ENCODE measurements at places on chromosomes 13 and 19.

- peak; percentile 2 for DNase-seq
- no peak overlapping the region for H3K4me3 ChIP-seq
- H3K36me3 ChIP-seq = no peaks in the 10 kb centered on the region
- H3K27ac ChIP-seq = no peak overlapping the region
- no peaks in the 10 kb centered on the region for H3K4me1 ChIP-seq
These were observed 290.4 kb downstream of the SLITRK6 start for GRCh38 chr13:85508683-85509329.

DNA sequence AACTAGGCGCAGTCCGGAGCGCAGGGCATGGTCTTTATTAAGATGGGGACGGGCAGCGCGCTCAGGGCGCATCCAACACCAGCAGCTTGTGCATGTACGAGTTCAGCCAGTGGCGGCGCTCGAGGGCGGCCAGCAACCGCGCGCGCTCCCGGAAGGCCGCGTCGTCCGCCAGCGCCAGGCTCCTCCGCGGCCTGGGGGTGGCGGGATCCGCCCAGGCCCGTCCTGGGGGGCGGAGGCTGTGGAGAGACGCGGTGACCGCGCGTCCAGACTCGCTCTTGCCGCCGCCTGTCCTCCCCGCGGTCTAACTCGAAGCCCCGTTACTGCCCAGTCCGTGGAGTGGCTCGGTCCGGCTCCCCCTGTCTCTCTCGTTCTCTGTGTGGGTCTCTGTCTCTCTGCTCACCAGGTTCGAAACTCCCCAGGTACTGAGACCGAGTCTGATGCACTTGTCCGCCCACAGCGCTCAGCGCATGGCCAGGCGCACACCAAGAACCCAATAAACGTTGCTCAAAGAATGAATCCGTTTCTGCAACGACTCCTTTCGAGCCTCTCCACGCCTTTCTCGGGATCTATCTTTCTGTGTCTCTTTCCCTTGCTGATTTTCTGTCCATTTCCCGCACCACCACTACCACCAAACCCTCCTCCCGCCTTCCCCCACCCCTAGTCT, 702 bp downstream of the PTH2 start:
- H3K27me3 ChIP-seq = peaks cover 60% of the 10 kb centered on the region
- peak; percentile 46 for DNase-seq
- H3K36me3 ChIP-seq = no peaks in the 10 kb centered on the region
- peaks cover 15% of the 10 kb centered on the region for H3K4me1 ChIP-seq
- no peak overlapping the region for H3K27ac ChIP-seq

DNA sequence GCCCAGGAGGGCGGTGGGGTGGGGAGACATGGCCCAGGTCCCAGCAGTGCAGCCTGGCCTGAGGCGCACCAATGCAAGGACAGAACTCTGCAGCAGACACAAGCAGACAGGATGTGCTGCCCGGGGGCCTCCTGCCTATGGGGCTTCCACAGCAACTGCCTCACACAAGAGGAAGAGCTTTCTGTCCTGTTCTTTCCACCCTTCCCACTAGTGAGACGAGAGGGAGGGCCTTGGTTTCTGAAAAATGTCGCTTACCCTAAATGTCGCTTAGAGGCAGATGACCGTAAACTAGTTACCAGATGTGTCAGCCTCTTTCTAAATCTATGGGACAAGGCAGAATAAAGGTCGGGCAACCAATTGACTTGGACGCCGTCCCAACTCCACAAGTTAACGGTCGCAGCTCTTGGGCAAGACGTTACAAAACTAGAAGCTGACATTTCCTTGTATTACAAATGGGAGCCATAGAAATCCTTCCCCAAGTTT, at the start of gene LAIR1:
Gene LAIR1, minus strand, starts transcription at position 157 of the 483 bp plus-strand sequence. Its CDS starts 127 bp downstream, at position 30.
- no peaks in the 10 kb centered on the region for H3K4me1 ChIP-seq
- H3K4me3 ChIP-seq = no peak within 1 kb of the TSS
- DNase-seq = peak; percentile 22

- no peaks in the 10 kb centered on the region for H3K4me1 ChIP-seq
- peaks cover 41% of the 10 kb centered on the region for H3K36me3 ChIP-seq
- no peak for DNase-seq
- no peak overlapping the region for H3K27ac ChIP-seq
- no peaks in the 10 kb centered on the region for H3K27me3 ChIP-seq
These were observed 24.0 kb downstream of the ALG5 start for GRCh38 chr13:36975172-36975571.
